BJ (cell line): ENCODE measurements at places on chromosomes 13 and 19. TPM values are rescaled to one million over a fixed set of nuclear protein-coding genes. Genes with fewer than 3 reads are reported as not detected.

GRCh38 chr13:23380534-23380933 lies 53.0 kb downstream of the SACS start:
- DNase-seq, result no peak

- no peak for DNase-seq
Measured at GRCh38 chr13:111267784-111268183, 52.7 kb upstream of the TEX29 start.

DNA sequence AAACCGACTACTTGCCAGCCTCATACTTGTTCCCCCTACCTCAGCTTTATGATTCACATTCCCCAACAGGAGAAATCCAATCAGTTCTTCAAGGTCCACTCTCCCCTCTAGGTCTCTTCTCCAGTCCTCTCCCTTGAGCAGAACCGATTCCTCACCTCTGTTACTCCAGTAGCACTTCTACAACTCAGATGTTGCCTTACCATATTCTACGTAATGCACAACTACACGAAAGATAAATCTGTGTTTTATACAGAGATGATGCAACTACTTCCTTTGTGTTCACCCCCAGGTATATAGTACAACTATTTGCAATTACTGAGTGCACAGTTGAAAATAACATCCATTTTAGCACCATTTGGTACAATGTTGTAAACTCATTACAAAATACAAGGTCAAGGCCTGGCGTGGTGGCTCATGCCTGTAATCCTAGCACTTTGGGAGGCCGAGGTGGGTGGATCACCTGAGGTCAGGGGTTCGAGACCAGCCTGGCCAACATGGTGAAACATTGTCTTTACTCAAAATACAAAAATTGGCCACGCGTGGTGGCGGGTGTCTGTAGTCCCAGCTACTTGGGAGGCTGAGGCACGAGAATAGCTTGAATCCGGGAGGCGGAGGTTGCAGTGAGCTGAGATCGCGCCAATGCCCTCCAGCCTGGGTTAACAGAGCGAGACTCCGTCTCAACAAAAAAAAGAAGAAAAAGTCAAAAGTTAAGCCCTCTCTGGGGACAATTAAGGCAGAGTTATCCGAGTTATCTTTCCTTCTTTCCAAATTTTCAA lies 2.8 kb upstream of the WBP4 start:
- no peak for DNase-seq

DNA sequence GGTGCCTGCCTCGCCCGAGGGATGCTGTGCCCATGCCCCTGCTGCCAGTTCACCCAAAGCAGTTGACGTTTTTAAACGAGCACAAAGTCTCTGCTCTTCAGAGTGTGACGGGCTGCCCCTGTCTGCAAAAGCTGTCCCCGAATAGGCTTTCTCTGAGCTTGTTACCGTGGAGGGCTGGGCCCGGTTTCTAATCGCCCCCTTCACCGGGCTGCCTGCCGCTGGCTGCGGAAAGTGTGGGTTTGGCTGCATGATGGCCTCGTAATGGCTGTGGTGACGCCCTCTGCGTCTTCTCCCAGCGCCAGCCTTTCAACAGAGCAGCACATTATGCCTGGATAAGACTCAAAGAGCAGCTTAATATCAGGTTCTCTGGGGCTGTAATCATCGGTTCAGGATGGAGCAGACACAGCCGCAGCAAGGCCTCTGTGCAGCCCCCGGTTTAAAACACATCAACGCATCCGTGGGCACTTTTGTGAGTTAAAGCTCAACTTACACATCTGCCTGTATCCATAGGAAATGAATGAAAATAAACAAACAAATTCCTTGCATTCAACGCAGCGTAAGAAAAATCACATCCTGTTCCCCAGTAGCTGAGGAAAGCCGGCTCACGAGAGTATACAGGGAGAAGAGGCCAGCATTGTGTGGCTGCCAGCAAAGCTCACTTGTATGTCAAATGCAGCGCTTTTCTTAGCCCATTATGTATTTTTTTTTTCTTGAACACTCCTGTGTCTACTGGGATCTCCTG lies 166.4 kb upstream of the SOX1 start:
- no peak for DNase-seq

DNA sequence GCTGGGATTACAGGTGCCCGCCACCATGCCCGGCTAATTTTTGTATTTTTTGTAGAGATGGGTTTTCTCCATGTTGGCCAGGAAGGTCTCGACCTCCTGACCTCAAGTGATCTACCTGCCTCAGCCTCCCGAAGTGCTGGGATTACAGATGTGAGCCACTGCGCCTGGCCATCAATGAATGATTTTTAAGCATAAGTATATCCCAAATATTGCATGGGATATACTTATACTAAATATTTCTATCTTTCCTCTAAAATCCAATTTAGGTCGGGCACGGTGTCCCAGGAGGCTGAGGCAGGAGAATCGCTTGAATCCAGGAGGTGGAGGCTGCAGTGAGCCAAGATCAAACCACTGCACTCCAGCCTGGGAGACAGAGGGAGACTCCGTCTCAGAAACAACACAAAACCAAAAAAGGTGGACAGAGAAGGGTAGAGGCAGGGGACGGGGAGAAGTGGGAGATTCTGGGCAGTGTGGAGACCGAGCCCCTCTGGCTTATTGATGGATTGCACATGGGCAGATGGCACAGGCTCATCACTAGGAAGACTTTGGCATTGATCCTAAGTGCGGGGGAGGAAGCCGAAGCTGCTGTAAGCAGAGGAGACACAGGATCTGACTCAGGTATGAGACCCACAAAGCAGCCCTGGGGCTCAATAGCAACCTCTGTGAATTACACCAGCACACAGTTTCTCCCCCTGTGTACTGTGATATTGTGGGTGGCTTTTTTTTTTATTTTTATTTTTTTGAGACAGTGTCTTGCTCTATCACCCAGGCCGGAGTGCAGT lies 13.5 kb downstream of the ARRDC5 start:
- DNase-seq, result peak; percentile 38

The S1PR5 gene
- 0.23 and 0.40 TPM in 2 replicates for polyA plus RNA-seq

The GAPDHS gene
- polyA plus RNA-seq, result not detected in 2 replicates
